ENCODE measurements at places on chromosomes 4 and X.

DNA sequence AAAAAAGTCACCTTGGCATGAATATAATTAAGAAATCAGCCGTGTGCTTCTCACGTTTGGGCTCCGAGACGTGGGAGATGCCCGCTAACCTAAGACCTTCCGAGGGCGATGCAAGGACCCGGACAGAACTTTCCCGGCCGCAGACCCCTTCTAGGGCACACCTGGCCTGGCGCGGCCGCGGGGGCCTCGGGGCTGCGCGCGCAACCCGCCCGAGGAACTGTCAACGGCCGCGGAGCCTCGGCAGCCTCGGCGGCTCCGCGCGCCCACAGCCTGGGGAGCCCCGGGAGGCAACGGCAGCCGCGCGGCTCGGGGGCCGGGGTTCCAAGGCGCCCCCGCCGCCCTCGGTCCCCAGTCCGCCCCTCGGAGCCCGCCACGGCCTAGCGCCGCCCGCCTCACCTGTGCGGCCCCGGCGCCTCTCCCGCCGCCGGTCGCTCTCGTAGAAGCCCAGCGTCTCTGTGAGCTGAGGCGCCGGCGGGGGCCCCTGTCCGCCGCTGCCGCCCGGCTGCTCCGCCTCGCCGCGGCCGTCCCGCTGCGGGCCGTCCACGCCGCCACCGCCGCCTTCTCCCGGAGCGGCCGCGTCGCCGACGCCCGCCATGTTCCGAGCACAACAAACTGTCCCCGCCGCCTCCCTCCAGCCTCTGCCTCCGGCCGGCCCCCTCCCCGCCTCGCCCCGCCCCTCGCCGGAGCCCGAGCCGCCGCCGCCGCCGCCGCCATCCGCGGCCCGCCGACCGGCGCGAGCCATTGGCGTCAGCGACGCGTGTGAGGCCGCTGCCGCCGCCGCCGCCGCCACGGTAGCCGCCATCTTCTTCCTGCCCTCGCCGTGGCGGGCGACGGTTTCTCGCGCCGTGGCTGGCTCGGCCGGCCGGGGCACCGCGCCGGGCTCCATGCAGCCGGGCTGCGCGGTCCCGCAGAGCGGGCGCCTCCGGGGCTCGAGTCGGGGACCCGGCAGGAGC lies at the start of gene TAPT1:
Gene TAPT1, minus strand, starts transcription at position 609 of the 953 bp plus-strand sequence. Its CDS starts 14 bp downstream, at position 595.
- DNase-seq, result peak; percentile 61

DNA sequence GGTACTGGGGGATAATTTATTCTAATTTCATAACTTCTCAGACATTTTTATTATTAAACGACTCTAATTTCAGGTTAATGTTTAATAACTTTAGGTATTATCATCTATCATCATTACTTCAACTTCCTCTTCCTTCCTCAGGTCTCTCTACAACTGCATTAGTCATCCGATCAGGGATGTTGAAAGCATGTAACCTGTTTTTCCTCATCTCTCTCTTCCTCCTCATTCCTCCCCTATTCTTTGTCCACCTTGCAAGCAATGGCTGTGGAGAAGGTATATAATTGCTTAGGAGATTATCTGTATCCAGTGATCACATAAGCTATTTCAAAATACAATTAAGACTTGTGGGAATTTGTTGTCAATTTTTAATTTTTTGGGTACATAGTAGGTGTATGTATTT lies 632.6 kb upstream of the DIAPH2 start:
- no peak for DNase-seq

GRCh38 chrX:68697465-68698125 lies 50.1 kb downstream of the STARD8 start:
- DNase-seq, result no peak

DNA sequence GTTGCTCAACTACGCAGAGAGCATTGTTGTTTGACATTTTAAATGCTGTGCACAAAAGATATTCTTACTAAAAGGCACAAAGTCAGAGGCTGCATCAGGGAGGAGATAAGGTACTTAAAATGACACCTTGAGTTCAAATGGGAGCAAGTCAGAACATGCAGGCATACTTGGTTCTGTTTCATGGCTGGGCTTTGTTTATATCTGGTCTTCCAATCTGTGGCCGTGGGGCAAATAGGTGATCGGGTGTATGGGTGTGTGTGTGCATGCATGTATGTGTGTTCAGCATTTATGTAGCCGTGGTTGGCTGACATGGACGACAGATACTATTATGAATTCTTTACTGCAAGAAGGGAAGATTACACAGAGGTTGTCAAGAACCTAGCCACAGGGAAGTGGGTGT lies 106.1 kb downstream of the RASL11B start:
- no peak for DNase-seq

- DNase-seq, result no peak
These were observed 139.5 kb downstream of the NPNT start for GRCh38 chr4:106034751-106035150.

Data from GM19239 (cell line).